Frontal cortex (tissue), 4 donors: ENCODE measurements at places on chromosomes 2 and 18. TPM values are rescaled to one million over a fixed set of nuclear protein-coding genes. Genes with fewer than 3 reads are reported as not detected.

DNA sequence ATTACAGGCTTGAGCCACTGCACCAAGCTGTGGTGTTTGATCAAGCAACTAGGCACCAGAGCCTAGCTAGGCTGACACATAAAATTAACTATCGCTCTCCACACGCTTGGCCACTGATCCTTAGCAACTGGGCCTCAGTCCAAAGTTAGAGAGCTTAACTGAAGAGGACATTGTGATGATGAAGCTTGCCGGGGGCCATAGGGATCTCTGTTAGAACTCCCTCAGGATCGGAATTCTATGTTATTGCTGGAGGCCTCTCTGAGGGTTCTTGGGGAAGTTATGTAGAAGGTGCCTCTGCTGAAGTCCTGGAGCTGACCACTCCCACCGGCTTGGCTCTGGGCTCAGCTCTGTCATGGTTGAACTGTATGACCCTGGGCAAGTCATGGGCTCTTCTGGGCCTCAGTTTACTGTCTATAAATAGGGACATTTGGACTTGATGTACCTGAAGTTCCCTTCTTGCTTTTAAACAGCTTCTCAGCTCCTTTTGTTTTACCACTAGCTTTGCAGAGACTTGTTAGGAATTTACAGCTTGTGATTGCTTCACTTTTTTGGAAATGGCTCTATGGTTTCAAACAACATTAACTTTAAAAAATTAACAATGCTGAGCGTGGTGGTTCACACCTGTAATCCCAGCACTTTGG is 44.1 kb downstream of the GATA6 start:
- DNase-seq = no peak

DNA sequence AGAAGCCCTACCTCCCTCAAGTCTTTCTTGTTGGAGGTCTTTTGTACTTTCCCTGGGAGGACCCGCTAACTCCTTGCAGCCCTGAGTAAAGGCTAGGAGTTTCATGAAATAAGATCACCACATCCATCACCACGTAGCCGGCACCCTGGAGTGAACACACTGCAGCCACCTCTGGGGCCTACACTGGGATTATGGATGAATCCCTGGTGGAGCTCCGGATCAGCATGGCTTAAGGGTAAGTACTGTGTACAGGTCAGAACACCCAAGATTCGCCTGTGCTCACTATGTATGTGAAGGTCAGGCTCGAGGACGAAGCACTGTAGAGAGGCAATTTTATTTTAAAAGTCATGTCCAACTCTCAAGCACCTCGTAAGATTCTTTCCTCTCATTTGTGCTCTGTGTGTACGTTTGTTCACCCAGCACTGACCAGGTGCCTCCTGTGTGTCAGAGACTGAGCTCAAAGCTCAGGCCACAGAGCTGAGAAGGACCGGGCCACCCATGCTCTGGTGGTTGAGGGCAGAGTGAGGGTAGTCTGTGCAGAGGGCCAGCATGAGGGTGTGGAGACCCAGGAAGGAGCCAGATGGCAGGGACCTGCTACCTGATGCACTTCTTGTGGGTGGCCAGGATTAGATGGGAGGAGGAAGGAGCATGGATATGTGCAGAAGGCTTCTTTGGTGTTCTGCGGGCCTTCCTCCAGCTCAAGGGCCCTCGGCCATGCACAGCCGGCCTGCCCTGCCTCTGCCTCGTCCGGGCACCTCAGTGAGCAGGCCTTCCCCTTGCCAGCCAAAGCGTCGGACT is 66.7 kb upstream of the TFCP2L1 start:
- no peak for DNase-seq

DNA sequence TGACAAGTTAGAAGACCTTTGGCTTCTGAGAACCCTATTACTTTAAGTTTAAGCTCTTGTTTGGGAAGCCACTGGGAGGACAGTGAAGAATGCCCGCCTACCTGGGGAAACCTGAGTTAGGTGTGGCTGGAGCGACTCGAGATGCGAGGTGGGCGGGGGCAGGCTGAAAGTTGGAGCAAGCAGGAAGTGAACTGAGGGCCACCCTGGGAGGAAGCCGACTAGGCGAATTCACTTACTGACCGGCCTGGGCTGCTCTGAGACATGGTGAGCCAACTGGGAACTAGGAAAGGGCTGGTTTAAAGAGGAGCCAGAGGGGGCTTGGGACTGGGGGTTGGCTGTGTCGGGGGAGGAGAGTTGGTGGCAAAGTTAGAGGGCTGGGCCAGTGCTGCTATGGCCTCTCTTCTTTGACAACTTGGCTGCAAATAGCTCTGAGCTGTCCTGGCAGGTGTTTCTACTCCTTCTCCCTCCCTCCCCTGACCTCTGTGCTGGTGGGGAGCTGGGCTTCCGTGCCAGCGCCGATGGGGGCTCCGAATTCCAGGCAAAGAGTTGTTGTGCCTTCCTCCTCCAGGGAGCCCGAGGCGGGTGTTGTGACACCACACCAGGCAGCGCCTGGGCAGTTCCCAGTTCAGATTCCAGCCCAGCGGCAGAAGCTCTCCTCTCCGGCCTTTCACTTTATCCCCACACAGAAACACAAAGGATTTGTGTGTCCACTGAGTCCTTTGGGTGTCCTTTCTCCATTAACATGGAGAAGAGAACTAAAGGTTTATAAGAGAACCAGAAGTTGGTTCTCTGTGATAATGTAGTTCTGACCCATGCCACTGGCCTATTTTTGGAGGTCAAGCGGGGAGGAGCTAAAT is at the start of gene VAMP8:
Gene VAMP8, plus strand, starts transcription at position 201 of the 857 bp plus-strand sequence. Its CDS starts 61 bp downstream, at position 262.
- DNase-seq = no peak

BCL2 gene
- total RNA-seq = 17.9 TPM

DNA sequence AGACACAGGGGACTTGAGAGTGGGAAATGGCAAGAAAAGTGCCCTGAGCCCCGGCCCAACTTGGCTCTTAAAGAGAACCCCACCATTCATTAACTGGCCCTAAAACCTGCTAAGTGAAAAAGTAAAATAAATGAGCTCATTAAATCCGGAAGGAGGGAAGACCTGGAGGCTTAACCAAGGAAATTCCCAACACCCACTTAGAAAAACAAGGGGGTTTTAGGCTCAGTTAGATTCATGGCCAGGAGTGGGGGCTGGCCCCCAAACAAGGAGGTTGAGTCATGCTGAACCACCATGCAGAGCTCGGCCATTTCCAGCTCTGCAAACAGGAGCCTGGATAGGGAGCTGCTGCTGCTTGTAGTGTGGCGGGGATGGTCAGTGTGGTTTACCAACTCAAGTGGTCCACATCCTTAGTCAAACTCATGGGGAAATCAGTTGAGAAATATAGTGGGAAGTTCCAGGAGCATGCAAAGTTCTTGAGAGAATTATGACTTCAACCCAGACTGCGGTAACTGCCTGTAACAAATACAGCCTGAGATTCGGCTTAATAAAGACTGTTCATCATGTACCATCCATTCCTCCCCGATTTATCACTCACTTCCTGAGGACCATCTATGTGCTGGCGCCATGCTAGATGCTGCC is 39.7 kb upstream of the MRPL19 start:
- DNase-seq = no peak

DNA sequence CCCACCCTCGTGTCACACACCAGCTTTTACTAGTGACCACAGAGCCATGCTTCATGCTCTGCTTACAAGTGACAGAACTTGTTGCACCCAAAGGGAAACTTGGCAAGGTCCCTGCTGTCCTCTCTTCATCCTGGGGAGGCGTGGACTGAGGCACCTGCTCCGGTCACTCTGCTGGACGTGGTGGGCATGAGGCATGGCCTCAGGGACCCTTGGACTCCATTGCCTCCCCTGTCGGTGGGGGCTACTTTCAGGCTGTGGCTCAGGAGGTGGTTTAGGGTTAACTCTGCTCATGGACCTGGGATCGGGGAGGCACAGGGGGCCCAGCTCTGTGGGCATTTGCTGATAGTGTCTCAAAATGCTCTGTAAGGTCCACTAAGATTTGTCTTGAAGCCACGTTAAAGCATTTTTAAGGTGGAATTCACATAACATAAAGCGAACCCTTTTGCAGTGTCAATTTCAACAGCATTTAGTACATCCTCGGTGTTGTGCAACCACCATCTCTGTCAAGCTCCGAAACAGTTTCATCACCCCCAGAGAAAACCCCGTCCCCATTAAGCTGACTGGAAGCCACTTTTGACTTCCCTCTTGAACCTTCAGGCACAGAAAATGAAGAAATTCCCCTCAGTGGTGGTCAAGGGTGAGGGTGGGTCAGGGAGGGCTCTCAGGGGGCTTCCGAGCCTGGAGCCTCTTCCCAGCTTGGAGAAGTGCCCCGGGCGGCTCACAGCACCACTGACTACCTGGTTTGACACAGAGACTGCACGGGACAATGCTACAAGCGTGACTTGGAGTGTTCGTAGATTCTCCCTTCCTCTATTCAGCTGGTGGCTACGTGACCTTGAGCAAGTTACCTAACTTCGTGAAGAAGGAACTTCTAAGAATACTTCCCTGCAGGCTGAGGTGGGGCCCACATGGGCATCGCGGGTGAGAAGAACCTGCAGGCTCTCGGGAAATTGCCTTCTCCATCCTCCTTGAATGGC is 100.0 kb upstream of the HDAC4 start:
- no peak for DNase-seq

DNA sequence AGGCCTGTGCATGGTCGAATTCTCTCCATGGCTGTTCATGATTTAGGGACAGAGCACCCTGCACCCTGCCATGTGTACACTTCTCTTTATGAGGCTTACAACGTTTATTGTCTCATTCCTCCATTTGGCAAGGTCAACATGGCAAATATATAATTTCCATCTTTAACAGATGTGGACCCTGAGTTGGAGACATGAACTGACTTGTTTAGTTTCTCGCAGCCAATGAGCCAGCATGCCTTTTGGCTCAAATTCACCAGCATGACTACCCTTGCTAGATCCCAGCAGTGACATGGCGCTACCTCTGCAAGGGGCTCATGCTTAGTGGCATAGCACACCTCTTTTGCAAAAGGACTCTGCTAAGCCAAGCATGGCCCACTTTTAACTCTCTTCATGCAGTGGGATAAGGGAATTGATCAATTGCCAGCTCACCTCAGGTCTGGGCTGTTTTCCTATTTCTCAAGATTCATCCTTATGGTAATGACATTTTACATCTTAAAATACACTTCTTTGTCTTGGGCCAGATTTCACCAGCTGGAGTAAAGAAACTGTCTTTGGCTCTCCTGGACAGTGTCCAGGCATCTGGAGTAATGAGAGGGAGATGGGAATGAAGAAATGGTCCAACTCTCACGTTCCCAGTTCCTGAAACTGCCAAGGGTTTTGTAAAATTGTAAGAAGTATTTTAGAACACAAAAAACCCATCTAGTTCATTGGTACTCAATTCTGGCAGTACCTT is 159.5 kb downstream of the SETBP1 start:
- DNase-seq = no peak

DNA sequence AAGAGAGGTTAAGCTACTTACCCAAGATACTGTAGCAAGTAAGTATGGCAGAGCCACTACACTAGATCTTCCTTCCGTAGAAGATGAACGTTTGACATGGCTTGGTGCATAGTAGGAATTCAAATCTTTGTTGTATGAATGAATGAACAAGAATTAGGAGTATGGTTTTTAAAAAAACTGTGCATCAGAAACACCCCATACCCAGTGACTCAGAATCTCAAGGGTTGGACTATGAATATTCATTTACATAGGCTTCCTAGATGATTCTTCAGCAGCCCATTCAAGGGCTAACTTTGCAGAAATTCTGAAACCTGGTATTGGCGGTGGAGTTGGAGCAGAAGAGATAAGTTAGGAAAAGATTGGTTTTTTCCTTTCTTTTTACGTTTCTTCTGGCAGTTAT is 5.4 kb downstream of the ACTR3 start:
- no peak for DNase-seq

GRCh38 chr2:177108890-177109289 is 103.7 kb upstream of the HNRNPA3 start:
- no peak for DNase-seq

- DNase-seq = no peak
Measured at GRCh38 chr2:85694052-85695025, at the start of gene GNLY. Gene GNLY (plus strand): TSS chr2:85694358. CDS start chr2:85694419, 61 bp downstream.

GRCh38 chr2:135152361-135152760 is 100.3 kb downstream of the RAB3GAP1 start:
- DNase-seq = no peak

SERPINB13 gene
- 0.41 TPM for total RNA-seq

- no peak for DNase-seq
Measured at GRCh38 chr2:97735161-97735561, 21.8 kb downstream of the ZAP70 start.

MDH1B gene
- total RNA-seq = 4.5 TPM

SCG2 gene
- 138 TPM for total RNA-seq

DNA sequence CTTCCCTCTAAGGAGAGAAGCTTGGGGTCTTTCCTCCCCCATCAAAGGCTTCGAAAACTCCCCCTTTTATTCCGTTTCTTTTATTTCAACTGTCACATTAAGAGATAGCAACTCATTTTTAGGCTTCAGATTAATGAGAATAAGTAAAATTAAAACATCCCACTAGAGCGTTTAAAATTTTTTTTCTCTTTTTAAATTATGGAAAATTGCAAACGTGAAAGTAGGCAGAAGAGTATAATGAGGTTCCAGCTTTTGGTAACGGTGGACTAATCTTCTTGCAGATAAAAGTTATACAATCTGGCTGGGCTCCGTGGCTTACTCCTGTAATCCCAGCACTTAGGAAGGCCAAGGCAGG is 21.9 kb upstream of the RMP24 start:
- no peak for DNase-seq

ZNF385B gene
- total RNA-seq = 7.7 TPM

DNA sequence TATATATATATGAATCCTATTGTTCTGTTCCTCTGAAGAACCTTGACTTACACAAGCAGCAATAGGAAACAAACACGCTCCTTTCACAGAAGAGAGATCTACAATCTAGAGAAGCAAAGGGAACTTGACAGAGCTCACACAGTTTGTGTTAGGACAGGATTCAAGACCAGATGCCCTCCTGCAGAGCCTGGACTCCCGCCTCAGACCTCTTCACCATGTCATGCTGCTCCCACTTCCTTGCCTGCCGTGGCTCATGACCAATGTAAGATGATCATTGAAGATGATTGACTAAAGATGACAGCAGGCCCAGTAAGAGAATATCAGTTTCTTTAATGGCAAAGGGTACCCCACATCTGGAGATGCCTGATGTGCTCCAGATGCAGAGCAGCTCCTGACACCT is 111.2 kb upstream of the AGAP1 start:
- no peak for DNase-seq

GRCh38 chr2:240143276-240143675 is 2.8 kb upstream of the OTOS start:
- no peak for DNase-seq

AFF3 gene
- total RNA-seq = 56.7 TPM

TBR1 gene
- 73.8 TPM for total RNA-seq

- no peak for DNase-seq
Measured at GRCh38 chr18:506264-506663, 5.8 kb upstream of the COLEC12 start.

CRYGD gene
- total RNA-seq = 2.4 TPM

- DNase-seq = no peak
Measured at GRCh38 chr18:55743736-55744135, 155.7 kb upstream of the TCF4 start.

GRCh38 chr2:221096706-221097567 is 475.2 kb downstream of the EPHA4 start:
- no peak for DNase-seq

DNA sequence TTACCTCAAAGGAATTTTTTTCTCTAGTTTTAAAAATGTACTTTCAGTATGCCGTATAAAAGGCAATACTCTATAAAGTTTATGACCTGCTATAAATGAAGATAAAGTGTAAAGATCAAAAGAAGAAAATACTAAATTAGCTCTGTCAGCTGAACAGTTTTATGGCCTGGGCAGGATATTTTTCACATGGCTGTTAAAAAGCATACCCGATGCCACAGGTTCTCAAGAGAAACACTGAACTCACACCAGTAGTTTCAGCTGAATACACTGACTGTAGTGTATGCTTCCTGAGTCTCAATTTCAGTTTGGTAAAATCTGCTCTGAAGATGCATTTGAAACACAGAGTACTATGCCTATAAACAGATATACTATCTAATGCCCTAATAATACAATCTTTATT is 126.0 kb downstream of the PIGN start:
- DNase-seq = no peak

WNT6 gene
- not detected for total RNA-seq
